ENCODE measurements at places on chromosomes 2 and 18.

DNA sequence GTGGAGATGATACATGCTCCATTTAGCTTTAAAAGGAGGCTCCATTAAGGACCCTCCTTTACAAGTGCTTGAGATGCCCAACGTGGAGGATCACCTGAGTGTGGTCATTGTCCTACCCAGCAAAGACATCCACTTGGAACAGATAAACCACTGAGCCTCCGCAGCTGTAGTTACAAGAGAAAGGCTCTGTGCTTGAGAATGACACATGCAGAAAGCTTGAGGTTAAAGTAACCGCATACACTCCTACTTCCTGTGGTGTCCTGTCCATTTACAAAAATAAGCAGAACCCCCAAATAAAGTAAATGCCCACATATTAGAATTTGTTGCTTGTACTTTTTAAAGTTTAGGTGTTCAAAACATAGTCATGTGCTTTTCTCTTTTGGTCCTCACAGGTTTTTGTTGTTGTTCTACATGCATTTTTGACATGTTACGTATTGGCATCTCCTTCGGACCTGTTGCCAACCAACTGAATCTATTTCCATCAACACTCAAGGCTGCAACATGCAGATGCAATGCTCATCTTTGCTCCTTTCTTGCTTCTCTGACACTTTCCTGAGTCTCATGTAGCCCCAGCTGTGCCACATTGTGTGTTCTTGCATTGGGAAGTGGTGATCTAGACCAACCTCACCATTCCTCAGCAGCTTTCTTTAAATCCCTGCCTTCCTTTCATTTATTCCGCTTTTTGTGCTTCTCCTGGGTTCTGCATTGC lies 56.0 kb downstream of the SERPINB7 start:
- peak; percentile 50 for ATAC-seq

DNA sequence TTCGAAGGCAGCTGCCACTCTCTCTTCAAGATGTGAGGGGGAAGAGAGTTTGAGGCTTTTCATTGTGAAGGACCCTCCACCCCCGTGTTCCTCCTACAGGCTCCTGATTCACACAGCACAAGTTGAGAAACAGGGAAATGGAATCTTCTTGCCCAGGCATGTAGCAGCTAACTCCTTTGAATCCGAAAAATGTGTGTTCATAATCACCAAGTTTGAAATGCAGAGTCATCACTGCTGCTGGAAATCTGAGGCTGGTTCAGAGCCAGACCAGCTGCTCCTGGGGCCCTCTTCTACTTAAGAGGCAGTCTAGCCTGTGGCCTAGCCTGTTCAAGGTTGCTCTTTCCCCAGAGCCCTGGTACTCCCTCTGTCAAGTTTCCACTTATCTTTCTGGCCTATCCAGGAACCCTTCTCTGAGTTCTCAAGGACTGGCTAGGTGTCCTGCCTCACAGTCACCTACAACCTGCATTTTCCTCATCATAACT lies 166.4 kb downstream of the TMEM247 start:
- no peak for ATAC-seq

DNA sequence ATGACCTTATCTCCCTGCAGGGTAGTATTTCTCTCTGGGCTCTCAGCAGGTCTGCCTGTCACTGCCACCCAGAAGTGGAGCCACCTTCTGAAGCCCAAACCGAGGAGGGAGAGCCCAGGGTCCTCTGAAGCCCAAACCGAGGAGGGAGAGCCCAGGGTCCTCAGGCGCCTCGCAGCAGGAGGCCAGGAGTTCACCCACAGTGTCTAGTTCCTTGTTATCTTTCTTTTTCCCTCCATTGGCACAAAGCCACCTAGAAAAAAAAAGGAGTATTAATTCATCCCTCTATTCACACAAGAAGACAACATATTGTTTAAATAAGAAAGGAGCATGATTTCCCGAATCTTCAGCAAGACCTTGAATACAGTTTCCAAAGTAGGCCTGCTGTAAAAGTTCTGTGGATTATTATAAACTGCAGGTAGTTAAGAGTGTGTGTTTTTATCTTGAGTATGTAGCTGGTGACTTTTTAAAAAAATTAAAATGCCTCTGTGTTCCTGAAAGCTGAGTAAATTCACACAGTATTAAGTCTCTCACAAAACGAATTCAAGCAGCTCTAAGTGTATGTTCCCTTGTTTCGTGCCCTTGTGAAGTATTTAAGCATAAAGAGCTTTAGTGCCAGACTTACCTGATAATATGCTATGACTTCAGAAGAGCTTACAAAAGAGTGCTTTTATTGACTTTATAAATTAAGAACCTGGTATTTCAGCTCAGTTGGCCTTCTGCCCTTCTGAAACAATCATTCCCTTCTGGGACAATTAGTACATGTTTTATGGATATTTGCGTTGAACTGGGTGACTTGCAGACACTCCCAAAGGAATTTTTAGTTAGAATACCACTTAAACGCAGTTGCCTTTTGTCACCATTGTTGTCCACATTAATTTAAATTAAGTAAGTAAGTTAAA lies 11.7 kb upstream of the GRHL1 start:
- no peak for ATAC-seq

GRCh38 chr2:233473386-233473791 lies 93.2 kb downstream of the USP40 start:
- no peak for ATAC-seq

DNA sequence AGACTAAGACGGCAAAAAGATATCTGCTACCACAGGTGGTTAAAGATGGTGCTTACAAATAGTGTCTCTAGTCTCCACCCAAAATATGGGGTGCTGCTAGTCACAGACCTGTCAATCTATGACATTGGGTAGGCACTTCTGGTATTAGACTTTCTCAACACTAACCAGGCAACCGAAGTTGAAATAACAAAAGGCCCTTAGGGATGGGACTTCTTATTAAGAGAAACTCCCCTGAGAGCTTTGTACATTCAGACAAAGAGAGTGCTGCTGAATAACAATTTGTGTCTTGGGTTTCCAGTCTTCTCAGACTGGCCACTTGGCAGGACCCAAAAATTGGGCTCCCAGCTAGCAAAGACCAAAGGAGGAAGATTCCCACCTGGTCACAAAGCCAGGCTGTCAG lies 310.0 kb downstream of the CNTNAP5 start:
- ATAC-seq: no peak

DNA sequence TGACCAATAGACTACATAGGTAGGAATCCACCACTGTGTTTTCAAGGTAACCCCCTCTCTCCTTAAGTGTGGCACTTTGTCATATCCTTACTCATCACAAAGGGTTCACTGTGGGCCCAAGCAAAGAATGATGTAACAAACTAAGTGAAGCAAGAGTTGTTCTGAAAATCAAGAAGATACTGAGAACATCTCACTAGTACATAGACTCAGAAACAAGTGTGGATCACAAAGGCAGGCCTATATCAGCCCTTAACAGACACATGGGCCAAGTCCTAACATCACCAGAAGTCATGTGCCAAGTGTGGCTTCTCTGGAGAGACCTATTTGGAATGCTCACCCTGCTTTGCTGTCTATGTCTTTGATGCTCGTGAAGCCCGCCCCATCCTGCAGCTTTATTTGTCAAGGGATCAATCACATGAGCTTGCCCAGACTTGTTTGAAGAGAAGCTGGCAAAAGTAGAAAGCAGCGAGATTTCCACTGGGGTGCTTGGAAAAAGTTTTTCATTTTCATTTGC lies 131.2 kb upstream of the TTC39C start:
- ATAC-seq: no peak

DNA sequence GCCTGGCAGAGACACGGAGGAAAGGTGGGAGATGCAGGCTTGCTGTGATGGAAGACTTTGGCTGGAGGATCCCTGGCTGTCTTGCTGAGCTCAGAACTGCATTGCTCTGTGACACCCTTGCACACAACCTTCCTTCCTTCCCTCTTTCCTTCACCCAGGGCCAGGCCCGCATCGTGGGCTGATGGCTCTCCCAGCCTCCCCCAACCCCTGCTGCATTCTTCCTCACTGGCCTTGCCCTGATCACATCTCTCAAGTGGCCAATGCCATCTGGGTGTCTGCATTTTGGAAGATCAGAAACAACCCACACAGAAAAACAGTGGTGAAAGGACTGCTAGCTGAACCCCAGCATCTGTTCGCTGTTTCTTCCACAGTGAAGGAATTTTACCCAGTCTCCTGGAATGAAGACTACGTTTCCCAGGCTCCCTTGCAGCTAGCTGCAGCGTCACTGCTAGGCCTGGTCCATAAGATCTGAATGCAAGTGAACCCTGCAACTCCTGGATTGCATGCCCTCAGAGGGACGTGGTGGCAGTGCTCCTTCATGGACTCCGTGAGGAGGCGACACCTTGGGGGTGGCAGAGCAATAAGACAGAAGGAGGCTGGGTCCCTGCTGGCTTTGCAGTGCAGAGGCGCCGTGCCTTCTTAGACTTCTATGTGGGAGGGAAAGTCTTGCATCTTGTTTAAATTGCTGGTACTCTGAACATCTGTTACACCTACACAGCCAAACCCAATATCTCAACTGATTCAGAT lies 78.9 kb upstream of the YWHAQ start:
- peak; percentile 18 for ATAC-seq

- ATAC-seq: peak; percentile 44
These were observed 59.0 kb downstream of the MOGAT1 start for GRCh38 chr2:222730366-222730999.

DNA sequence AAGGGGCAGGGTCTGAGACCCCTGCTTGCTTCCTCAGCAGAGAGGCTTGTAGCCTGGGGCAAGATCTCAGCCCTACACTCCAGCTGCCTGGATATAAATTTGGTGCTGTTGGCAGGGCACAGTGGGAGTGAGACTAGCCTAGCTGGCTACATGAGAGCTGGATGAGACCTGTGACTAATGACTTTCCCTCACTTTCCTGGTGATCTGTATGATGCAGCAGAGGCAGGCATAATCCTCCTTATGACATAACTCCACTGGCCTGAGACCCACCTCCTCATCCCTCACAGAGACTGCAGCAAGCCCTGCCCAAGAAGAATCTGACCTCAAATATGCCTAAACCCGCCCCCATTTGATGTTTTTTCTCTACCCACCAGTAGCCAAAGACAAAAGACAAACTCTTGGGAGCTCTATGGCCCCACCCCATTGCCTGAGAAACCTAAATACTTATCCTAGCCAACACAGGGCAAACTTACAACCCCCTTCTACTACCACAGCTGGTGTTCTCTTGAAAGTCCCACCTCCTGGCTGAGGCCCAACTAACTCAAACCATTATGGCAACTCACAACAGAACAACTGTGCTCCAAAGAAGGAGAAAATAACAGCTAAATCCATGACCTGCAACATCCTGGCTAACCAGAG lies 102.7 kb downstream of the NR4A2 start:
- ATAC-seq: peak; percentile 8

DNA sequence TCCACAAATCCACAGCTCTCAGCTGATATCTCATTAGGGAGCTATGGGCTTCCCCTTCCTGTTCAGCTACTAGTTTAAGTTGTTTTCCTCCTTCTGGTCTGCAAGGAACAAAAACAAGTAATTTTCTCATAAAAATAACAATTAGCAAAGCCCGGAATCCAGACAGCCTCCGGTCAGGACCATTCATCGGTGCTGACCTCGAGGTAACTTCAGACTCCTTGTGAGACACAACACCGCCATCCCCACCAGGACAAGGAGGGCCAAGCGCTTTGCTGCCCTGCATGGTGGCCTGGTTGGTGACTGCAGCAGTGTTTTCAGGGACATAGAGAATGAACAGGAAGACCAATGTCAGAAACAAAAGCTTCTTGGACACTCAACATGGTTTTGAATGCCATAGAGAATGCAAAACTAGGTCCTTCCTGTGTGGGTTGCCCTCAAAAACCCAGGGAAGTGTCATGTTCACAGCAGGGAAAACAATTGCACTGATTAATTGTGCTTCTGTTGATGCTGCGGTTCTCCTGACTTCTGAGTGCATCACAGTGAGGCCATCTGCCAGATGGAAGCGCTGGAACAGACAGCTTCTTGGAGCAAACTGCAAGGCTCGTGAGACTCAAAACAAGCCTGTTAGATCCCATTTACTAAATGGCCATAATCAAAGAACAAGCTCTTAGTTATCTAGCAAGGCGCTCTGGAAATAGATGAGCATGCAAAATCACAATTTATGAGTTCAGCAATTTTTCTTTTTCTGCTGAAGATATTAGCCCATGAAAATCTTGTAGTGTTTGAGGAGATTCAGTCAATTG lies 77.1 kb downstream of the HS1BP3 start:
- ATAC-seq: no peak

DNA sequence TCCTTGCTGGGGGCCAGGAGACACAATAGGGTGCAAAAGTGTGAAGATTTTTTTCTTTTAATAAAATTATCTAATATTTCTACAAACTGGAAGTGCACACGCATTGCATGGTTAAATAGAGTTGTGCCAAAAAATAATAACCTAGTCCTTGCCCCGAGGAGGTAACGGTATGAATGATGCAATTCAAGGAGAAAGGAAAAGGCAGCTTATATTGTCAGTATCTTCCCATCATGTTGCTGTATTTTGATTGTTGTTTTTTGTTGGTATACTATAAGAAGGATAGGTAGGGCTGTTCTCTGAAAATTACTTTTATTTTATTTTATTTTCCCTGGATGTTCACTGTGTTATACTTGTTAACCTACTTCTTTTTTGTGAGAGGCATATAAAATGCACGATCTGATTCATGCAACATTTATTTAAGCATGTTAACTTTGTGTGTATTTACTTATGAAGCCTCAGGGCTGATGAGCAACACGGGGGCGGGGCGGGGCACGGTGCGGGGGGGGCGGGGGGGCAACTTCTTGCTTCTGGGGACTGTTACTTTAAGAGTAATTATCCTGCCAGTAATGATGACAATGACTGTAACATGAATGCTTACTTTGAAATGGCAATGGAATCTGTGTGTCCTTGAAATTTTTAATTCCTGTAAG lies 118.6 kb downstream of the AQP4 start:
- ATAC-seq: no peak

All from stimulated activated memory B cell treated with anti-CD40 and anti-IgM and Interleukin-4, amounts not matched to agents 10 μg/mL and 1 μg/mL and 100 μg/mL, for 72 hours (primary cell).